ENCODE measurements at places on chromosomes 13 and 19.

DNA sequence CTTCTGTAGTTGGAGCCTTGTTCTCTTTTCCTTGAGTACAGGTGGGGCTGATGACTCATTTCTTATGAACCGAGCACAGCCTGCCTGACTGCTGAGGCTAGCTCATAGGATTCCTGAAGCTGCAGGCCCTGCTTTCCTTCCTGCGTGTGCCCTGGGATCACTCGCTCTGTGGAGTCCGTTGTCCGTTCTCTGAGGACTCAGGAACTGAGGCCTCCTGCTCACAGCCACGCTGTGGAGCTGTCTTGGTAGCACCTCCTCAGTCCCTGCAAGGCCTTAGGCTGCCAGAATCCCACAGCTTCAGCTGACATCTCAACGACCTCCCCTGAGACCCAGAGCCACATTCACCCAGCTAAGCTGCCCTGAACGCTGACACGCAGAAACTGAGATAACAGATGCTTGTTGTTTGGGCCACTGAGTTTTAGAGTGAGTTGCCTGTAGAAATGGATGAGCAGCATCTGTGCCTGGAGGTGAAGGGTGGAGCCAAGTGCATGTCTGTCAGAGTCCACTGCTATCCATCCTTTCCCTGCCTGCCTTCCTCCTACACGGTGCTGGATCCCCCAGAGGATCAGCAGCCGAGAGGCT, 72.9 kb downstream of the ARHGEF7 start:
- DNase-seq: no peak

DNA sequence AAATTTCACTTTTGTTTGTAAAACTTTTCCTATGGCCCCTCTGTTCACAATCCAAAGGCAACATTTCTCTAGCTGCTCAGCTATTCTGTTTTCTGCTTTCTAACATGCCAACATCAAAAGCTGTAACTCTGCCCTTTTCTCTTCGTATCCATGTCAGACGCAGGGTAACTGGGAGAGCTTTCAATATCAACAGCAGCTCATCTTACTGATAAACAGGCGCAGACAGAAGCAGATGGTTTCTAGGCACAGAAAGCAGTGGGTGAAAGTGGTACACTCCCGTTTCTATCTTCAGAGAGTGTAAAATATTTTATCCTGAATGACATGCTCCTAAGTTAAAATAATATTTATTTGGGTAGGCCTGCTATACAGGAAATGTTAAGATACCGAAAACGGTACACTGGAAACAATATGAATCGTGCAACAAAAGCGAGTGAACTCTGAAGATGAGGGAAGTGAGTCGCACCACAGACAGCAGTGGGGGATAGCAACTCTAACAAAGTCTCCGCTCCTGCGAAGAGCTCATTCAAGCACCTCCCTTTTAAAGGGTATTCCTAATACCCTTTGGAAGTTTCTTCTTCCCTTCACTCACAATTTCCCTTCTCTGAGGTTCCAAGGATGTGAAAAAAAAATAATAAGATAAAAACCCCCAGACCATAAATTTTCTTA, 798.3 kb downstream of the GPC5 start:
- no peak for DNase-seq

GRCh38 chr19:6590258-6590826, 608 bp downstream of the CD70 start:
- no peak for DNase-seq

DNA sequence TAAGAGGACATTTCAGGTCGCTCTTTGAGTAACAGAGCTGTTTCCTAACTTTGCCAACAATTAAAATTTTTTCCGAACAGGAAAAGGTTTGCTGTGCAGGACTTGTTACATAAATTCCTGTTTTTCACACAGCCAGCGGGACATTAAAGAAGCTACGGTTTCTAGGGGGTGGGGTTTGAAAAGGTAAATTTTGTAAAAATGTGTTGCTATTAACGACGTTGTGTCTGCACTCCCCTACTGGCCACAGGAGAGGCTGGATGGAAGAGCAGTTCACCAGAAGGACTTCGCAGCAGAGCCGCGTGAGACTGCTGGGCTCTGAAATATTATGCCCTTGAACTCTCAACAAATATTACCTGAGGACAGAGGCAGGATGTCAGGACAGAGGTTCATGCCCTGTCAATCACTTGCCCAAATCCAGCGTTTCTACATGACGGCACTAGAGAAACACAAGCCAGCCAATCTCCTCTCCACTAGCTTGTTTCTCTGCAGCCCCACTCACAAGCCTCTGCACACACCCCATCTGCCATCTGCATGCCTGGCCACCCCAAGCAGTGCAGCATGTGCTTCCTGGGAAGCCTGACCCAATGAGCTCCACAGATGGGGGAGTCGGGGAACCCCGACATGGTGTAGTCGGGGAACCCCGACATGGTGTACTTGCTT, 102.0 kb downstream of the FOXO1 start:
- no peak for DNase-seq

GRCh38 chr19:55156202-55157063, 1.1 kb downstream of the TNNI3 start:
- no peak for DNase-seq

- DNase-seq: no peak
Observed at GRCh38 chr13:66659701-66660467, 570.3 kb downstream of the PCDH9 start.

DNA sequence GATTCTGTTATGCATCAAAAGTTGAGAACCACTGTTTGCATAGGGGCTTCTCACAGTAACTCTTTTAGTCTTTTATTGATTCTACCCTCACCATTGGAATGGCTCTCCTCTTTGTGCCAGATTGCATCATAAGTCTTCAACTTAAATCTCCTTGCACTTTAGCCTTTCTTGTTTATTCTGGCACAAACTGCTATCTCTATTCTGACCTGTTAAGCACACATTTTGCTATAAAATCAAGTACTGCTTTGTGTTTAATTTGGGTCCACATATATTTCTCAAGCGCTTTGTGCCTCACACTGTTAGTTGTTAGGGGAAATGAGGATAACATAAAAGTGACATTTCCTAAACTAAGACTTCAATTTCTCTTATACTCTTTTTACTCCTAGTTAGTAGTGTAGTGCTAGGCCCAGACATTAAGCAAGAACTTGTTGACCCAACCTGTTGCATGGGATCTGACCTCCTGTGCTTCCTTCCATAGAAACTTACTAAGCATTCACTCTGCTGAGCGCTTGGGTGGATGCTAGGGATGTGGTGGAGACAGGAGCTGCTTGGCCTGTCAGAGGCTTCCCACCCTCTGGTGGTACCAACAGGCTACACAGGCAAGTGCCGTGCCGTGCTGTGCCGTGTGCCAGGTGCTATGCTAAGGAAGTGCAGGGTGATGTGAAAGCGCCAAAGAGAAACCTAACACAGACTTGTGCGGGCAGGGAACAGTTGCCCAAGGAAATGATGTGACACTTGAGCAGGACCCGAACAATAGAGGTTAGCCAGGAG, 1.2 kb downstream of the UTP14C start:
- DNase-seq: no peak

- no peak for DNase-seq
Observed at GRCh38 chr13:113365583-113365970, 1.6 kb upstream of the GRTP1 start.

GRCh38 chr13:98293570-98294142, 116.6 kb upstream of the RNF113B start:
- DNase-seq: no peak

- no peak for DNase-seq
Observed at GRCh38 chr19:29294343-29294811, 81.4 kb upstream of the UQCRFS1 start.

DNA sequence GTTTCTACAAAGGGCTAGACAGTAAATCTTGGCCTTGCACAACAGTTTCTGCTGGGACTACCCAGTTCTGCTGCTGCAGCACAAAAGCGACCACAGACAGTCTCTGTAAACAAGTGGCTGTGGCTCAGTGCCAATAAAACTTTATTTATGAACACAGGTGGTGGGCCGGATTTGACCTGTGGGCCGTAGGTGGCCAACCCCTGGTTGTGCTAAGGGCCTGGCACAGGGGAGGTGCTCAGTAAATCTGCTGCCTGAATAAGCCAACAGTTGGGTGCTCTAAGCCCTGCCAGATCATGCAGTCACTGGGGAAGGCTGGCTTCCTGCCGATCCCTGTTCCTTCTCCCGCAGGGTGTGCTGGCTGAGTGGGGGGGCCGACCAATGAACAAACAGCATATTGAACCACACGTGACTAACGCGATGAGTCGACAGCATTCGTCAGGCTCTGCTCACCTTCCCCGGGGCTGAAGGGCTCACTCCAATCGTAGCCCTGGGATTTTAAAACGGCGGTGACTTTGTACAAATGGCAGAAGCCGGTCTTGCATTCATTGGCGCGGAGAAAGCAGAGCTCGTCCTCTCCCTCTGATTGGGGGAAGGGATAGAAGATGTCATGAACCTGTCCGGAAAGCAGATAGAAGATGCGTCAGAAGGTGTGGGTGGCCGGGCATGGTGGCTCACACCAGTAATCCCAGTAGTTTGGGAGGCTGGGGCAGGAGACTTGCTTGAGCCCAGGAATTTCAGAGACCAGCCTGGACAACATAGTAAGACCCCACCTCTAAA, 24.3 kb upstream of the MYDGF start:
- no peak for DNase-seq

- DNase-seq: no peak
Observed at GRCh38 chr13:79735228-79735627, 254.3 kb downstream of the NDFIP2 start.

- DNase-seq: no peak
Observed at GRCh38 chr13:88979465-88980175, 1308.4 kb downstream of the SLITRK5 start.

DNA sequence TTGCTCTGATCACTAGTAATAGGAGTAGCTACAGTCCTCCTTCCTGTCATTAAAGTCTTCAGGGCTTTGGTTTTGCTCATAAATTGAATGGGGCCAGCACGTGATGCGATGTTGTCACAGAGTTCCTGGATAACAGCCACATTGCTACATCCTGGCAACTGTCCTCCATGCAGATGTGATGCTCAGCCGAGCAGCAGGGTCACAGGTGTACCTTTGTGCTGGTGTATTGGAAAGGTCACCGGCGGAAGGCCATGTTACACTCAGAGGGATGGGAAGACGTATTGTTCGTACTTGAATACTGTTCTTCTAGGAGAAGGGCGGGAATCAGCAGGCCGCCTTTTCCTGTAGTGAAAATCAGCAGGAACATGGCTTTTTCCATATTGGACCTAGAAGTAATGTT, 713.8 kb upstream of the GPC6 start:
- DNase-seq: no peak

DNA sequence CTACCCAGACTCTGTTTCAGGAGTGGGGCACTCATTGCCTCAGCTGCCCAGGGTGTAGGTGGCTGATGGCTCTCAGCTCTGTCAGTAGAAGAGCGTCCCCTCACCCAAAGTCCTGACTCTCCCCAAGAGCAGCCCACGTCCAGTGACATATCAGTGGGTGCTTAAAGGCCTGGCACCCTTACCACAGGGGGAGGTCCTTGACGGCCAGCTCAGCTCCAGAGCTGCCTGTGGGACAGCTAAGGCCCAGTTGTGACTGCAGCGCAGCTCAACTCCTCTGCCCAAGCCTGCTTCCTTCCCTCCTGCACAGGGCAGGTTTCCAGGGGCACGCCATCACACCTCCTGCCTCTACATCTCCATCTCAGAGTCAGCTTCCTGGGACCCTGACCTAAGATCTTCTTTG, 32.4 kb downstream of the GRIK5 start:
- DNase-seq: no peak

DNA sequence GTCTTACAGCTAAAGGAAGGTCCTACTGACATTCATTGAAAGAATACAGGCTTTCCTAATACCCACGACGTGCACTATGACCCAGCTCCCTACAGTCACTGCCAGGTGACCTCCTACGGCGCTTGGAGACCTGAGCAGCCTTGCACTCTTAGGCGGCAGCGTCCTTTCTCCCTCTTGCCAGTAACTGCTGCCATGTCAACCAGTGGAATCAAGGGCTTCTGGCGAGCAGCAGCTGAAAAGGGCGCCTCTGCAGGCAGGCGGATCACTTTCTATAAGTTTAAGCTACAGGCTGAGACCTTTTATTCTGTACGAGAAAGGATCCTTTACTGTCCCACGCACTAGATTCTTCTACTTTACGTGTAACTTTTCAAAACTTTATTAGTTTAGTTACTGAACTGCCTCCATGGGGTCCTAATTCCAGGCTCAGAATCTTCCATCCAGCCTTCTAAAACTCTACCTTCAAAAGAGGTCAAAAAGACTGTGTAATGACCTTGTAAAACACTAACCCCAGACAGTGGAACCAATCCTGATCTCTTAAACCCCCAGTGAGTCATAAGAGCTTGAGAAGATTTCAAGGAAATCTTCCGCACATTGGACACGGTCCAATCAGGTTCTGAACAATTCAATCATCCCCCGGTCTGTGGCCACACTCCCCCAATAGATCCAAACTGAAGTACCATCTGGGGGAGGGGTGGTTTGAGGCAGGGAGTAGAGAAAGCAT, 1.9 kb downstream of the KCTD12 start:
- DNase-seq: no peak

- no peak for DNase-seq
Observed at GRCh38 chr13:79486433-79487188, 5.7 kb downstream of the NDFIP2 start.

- no peak for DNase-seq
Observed at GRCh38 chr13:21059641-21060337, 1.6 kb downstream of the LATS2 start.

GRCh38 chr13:110443622-110444225, 117.8 kb downstream of the RAB20 start:
- DNase-seq: no peak

GRCh38 chr19:51417810-51418157, 342 bp upstream of the SIGLEC10 start:
- no peak for DNase-seq

GRCh38 chr13:45349438-45349837, 8.5 kb upstream of the TPT1 start:
- no peak for DNase-seq

GRCh38 chr19:34808566-34808965, 35.6 kb upstream of the ZNF599 start:
- no peak for DNase-seq

GRCh38 chr13:40682449-40683240, 16.2 kb upstream of the FOXO1 start:
- DNase-seq: no peak

DNA sequence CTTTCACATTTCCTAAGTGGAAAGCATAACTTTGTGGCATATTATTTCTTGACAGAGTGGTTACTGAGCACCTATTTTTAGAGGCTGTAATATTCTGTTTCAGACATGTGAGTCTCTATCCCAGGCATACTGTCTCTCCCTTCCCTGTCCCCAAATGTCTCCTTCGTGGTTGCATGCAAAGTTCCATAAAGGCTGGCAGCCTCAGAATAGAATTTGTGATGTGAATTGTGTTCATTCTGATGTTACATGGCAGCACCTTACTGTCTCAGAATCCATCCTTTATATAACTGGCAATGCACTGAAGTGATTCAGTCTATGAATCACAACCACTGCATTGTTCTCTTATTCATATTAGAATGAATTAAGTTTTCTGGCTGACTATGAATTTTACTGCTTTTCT, 89.0 kb upstream of the SLC7A1 start:
- DNase-seq: no peak

DNA sequence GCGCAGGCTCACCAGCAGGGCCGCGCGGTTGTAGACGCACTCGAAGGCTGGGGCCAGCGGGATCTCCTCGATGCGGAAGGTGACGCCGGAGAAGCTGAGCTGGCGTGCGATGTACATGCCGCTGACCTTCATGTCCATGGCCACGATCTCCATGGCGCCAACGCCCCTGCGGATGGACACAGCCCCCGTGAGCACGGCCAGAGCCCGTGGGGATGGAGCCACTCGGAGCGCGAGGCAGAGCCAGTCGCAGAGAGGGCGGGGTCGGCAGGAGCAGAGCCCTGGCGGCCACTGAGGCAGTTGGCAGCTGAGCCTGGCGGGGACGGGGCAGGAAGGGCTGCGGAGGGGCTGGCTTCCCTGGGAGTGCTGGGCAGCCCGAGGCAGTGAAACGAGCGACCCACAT, 15.2 kb downstream of the GPX4 start:
- DNase-seq: no peak

- DNase-seq: no peak
Observed at GRCh38 chr13:27355894-27356293, 68.5 kb upstream of the GTF3A start.

Data from stimulated activated CD4-positive, alpha-beta T cell treated with anti-CD3 and anti-CD28 coated beads, TNF-alpha, amount 100 ng/mL, for 1 hour (primary cell).